ENCODE measurements at places on chromosomes 4 and X.

DNA sequence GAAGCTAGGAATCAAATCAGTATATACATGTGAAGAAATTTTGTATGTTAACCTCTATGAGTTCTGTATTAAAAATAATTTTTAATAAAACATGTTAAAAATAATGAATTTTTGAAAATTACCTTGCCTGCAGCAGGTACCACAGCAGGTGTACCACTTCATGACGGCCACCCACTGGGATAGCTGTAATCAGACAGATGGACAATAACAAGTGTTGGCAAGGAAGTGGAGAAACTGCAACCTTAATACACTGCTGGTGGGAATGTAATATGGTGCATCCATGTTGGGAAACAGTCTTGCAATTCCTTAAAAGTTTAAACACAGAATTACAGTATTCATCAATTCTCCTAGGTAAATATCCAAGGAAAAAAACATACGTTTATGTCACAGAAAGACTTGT lies 209.5 kb downstream of the RELL1 start:
- DNase-seq = no peak

DNA sequence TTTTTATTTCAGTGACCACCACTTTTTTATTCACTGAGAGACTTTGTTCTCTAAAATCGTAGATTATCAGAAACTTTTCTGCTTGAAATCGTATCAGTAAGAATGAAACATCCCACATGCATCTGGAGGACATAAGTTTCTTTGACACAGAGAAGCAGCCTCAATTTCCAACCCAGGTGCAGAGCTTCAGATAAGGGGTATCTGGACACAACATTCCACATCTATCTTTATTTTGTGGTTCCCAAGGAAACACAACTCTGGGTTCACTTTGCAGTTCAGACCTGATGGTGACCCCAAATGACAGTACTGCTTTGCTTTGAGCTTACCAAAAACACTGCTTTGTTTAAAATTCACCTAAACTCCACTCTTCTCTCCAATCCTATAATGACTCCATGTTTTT lies 1.3 kb upstream of the CLCN5 start:
- no peak for DNase-seq

- DNase-seq = no peak
Observed at GRCh38 chr4:19135895-19136633, 1114.5 kb upstream of the LCORL start.

DNA sequence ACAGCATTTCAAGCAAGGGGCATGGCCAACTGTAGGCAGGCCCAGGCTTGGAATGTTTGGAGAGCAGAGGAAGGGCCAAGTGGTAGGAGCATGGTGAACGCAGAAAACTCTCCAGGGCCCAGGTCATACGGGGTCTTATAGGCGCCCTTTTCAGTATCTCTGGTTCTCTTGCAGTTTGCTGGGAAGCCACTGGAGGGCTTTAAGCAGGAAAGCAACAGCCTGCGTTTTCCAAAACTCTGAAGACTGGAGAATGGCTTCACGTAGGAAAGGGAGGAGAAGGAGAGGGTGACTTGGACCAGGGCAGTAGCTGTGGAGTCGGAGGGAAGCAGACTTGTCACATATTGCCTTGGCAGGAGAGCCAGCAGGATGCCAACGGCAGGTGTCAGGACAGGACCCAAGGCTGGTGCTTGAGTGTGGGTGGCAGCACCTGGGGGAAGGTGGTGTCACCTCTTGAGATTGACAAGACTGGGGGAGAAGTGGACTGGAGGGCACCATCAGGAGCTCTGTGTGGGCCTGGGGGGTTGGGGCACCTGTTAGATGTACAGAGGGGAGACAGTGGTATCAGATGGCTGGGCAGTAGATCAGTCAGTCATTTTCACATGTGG lies 21.9 kb downstream of the TKTL1 start:
- DNase-seq = peak; percentile 40

- DNase-seq = peak; percentile 79
Observed at GRCh38 chrX:85244450-85245211, 840 bp downstream of the ZNF711 start.

DNA sequence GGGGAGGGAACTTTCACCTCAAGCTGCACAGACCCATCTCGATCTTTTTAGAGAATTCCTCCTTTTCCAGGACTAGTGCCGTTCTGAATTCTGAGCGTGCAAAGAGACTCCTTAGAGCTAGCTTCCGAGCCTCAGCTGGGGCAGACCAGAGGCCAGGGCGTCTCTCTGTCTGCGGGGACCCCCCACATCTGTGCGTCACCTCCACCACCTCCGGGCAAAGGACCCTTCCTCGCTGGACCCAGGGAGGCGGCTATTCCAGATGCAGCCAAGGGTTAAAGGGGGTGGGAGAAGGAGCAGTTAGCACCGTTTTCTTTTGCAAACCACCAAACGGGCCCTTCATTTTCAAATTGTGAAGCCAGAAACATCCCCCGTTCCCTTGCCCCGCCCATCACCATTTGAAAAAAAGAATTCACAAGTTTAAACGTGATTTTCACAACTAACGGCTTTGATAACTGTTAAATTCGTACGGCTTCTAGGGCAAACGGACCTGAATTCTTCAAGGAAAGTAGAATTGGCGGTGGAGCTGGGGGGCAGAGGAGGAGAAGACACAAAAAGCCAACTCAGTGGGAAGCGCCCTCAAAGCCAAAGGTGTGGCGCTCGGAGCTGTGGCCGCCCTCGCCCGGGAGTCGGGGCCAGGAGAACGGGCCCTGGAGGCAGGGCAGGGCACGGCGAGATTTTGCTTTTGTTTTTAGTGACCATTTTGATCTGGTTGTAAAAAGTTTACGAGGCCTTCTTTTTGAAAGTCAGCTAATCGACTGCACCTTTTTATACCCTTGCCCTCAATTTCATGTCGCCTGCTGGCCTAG lies 3.3 kb upstream of the PDGFRA start:
- DNase-seq = peak; percentile 21

DNA sequence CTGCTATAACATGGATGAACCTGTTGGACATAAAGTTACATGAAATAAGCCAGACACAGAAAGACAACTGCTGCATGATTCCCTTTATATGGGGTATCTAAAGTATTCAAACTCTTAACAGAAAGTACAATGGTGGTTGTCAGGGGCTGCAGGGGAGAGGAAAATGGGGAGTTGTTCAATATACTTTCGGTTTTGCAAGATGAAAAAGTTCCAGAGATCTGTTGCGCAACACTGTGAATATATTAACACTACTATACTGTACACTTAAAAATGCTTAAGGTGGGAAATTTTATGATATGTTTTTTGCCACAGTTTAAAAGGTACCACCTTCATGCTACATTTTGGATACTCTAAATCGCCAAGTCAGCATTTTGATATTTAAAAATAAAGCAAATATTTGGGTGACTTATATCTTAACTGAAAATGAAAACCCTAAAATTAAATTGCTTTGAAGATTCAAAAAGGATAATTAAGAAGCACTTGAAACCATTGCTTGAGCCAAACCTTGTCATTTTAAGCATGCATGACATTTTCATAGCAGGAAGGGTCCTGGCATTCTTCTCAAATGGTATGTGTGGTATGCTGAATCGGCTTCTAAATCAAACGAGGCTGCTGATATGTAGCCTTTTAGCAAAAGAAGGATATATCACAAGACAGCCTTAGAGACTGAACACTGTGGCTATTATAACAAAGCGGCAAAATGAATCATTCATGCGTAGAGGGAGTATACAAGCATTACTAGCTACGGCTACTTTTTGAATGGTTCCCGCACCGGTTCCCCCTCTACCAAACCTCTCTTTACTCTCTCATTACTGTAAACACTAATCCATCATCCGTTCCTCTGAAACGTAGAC lies 607.1 kb upstream of the DIPK2B start:
- DNase-seq = no peak

- DNase-seq = no peak
Observed at GRCh38 chrX:103726477-103726876, 15.8 kb downstream of the TMEM31 start.

DNA sequence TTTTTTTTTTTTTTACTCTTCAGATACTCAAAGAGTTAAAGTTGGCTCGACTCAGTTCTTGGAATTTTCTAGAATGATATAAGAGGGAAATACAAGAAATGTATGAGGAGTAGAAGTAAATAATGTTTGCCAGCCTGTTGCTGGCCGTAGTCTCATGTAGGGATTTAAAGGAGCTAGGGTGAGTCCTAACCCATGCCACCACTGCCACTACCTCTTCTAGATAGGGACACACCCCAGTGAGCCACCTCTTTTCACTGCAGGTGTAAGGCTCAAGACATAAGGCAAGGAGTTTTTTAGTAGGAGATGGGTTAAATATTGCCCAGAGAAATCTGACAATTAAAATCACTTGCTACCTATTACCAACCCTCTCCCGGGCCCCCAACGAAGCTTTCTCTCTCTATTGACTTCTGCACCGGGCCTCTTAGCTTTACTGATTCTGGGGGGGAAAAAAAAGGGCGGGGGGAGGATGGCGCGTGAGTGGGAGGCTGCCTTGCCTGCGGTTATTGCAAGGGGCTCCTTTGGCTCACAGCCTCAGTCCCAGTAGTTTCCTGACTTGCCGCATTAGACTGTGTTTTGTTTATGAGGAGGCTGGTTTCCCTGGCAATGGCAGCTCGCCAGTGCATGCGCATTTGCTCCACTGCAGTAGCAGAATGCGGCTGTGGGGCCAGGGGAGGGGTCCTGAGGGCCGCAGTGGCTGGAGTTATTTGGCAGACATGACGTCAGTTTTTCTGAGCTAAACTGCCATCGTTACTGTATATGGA lies 3.0 kb downstream of the LINC00632 start:
- no peak for DNase-seq

GRCh38 chr4:2827071-2827873 lies 16.4 kb upstream of the ADD1 start:
- DNase-seq = no peak

GRCh38 chrX:10747975-10748374 lies 127.6 kb upstream of the MID1 start:
- no peak for DNase-seq

GRCh38 chr4:181234951-181235680 lies 1008.1 kb upstream of the TENM3 start:
- no peak for DNase-seq

- DNase-seq = no peak
Observed at GRCh38 chr4:141849778-141850177, 213.4 kb downstream of the IL15 start.

DNA sequence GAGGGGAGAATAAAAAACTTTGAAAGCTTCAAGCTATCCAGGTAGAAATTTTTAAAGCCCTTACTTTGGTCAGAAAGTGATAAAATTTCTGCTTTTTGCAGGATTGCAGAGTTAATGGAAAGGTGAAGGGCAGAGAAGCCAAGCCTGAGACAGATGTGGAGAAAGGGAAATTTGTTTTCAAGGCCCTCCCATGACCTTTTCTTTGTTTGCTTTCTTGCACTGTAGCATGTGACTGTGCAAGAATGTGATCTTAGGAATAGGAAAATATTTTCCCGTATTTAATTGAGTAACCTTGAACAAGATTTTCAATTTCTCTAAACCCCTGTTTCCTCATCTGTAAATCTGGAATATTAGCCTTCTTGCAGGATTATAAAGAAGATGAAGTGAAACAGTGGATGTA lies 307.2 kb downstream of the PPARGC1A start:
- DNase-seq = no peak

Data from NCI-H524 (cell line).